ENCODE measurements at places on chromosomes 5 and 9.

DNA sequence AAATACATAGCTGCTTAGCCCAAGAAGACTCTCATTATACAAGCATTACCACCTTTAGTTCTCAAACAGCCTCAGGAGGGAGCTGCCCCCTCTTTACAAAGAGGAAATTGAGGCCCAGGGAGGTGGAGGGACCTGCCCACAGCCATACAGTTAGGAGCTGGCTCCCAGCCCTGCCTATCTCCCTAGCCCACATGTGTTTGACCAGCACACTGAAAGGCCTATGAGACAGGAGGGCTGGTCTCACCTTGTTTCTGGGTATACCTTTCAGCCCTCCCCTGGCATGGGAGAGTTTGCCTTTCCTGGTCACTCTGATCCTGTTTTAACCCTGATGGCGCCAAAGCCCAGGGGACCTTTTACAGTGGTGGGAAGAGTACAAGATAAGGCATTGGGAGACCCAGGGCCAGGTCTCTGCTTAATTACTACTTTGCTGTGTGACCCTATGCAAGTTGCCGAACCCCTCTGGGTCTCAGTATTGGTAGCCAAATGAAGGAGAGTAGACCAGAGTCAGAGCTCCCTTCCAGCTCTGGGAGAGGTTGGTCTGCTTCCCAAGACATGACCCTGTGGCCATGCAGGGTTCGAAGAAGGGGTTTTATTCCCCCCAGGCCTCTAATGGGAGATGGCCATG lies 60.9 kb upstream of the RPL26L1 start:
- DNase-seq: no peak

DNA sequence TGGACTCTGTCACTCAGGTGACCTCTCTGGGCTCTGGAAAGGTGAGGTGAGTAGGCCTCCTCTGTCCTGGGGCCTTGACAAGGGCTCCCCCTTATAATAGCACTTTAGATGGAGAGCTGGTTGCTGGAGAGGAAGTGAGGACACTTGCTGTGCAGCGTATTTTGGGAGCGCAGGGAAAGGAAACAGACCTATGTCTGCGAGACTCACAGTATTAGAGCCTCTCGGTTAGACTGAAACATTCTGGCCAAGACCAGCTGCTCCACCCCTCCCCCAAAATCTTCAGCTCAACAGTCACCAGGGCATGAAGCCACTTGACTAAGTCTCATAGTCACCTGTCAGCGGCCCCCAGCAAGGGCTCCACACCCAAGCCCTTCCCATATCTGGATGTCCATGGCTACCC lies 213.6 kb downstream of the AGTPBP1 start:
- no peak for DNase-seq

GRCh38 chr5:68999181-68999580 lies 94.6 kb upstream of the SLC30A5 start:
- no peak for DNase-seq

- DNase-seq: no peak
Observed at GRCh38 chr5:132389051-132389331, 19.5 kb downstream of the SLC22A5 start.

GRCh38 chr5:81572201-81572600 lies 178.3 kb upstream of the ACOT12 start:
- no peak for DNase-seq

- no peak for DNase-seq
Observed at GRCh38 chr5:9294793-9295465, 250.9 kb downstream of the SEMA5A start.

DNA sequence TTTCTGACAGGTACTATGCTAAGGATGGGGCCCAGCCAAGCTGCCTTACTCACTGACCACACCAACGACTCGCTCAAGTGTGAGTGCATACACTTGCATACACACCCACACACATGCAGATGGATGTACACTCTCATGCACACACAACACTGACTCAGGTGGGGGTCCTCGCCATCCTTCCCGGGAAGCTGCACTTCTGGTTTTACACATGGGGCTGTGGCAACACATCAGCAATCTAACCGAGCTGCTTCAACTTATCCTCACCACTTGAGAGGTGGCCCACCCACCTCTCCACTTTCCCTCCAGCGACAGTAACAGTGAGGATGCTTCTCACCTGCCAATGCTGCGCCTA lies 67.2 kb upstream of the SLC25A51 start:
- DNase-seq: no peak

DNA sequence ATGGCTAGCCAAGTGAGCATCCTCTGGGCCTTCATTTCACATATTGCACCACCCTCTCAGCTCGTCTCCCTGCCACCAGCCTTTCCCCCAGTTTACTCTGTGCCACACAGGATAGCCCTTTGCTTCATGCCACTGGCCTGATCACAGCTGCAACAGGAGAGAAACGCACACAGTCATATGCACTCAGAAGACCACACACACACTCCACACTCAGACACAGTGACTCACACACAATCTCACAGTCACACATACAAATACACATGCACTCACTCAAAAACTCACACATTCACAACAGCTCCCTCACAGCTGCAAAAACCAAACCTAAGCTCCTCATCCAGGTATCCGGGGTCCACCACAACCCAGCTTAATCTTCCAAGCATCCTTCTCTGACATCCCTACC lies 38.7 kb downstream of the TTC39B start:
- DNase-seq: no peak

GRCh38 chr5:147248561-147248960 lies 13.7 kb downstream of the STK32A start:
- no peak for DNase-seq

- no peak for DNase-seq
Observed at GRCh38 chr9:128643519-128644300, 12.9 kb downstream of the DYNC2I2 start.

DNA sequence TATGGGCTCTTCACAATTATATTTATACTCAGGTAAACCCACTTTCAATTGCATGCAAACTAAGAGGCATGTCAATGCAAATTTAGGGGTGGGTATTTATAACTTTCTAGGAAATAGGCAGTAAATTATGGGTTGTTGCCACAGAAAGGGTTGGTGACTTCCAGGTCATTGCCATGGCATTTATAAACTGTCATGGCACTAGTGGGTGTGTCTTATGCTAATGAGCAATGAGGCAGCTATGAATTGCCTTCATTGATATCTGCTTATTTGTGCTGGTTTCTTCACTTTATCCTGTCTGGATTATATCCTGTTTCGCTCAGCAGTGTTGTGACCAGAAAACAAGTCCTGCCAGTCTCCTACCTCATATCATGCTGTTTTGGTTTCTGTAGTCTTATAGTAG lies 597.3 kb upstream of the DAB2 start:
- DNase-seq: no peak

GRCh38 chr9:104256031-104256695 lies 162.1 kb downstream of the SMC2 start:
- DNase-seq: no peak

GRCh38 chr9:7094052-7094451 lies 336.3 kb downstream of the KDM4C start:
- DNase-seq: no peak

Data from renal pelvis (tissue), 12 donors.